CD8-positive, alpha-beta T cell (primary cell): ENCODE measurements at places on chromosomes 2 and 18.

DNA sequence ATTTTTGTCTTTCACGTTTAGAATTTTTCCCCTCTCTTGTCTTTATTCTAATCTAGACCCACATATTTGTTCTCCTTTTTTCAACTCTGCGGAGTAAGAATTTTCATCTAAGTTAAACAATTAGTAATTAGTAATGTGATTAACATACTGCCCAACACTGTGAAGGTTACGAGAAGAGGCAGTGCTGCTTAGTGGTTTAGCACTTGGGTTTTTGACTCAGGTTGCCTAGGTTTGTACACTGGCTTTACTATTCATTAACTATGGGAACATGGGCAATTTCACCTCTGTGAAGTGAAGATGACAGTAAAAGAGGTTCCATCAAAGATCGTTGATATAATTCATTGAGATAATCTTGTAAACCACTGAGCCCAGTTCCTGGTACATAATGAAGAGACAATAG is 82.2 kb upstream of the PNPT1 start:
- no peak for DNase-seq

- DNase-seq = no peak
Observed at GRCh38 chr2:240591784-240592183, 5.2 kb downstream of the CAPN10 start.

DNA sequence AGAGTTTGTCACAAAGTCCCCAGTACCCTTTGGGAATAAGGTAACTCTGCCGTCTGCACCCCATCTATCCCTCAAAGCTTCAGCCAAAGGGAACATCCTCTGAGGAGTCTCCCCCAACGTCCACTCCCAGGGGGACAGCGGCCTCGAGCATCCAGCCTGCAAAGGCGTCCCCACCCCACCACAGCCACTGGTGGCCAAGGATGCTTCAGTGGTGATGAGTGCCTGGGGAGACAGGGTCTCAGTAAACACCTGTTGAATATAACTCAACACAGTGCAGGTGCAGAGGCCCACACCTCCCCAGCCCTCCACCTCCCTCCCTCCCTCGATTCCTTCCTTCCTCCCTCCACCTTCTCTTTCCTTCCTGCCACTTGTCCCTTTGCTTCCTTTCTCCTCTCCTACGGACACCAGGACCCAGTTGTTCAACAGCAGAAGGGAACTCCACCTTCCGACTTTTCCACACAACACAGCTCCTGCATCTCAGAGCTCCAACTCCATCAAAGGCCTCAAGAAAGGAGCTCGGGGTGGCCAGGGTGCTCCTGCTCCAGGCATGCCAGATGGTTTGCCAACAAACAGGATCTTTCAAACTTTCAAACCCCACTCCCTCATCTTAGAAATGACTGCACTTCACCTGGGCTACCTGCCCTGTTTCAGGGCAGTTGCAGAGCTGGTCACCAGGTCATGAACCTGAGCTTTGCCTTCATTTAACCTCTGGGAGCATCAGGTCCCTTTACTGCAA is 87.8 kb upstream of the SNTG2 start:
- no peak for DNase-seq

DNA sequence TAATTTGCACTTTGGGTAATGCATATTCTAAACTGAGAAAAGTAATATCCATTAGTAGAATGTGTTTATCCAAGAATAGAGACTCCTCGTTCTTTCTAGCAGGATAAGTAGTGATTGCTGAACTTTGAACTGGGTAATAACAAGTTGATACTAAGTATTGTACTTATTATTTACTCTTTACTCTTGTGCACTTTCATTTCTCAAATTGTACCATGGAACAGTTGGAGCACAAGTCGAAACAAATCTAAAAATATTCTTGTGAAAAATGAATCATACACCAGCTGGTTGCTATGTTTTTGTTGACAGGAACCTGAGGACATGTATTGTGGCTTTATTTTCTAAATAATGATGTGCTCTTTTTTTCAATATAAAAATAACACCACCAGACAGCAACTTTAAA is 111.9 kb downstream of the RGPD3 start:
- no peak for DNase-seq

DNA sequence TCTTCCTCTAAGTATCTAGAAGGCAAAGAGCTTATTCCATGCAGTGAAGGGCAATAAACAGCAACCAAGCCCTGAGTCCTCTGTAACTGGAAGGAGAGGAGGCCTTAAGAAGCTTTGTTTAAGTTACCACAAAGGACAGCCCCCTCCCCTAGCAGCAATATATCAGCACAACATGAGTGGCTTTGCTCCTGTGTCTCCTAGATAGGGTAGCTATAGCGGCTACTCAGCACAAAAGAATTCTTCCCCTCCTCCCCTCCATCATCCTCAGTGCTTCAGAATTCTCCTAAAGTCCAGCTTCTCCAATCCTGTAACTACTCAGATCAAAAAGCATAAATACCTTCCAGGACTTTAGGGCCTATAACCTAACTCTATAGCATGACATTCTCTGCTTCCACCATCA is 16.5 kb downstream of the SUMO1 start:
- DNase-seq = no peak

- DNase-seq = no peak
Observed at GRCh38 chr2:176078541-176079284, 5.0 kb downstream of the EVX2 start.

GRCh38 chr2:88606371-88607030 is 20.8 kb downstream of the EIF2AK3 start:
- DNase-seq = no peak

DNA sequence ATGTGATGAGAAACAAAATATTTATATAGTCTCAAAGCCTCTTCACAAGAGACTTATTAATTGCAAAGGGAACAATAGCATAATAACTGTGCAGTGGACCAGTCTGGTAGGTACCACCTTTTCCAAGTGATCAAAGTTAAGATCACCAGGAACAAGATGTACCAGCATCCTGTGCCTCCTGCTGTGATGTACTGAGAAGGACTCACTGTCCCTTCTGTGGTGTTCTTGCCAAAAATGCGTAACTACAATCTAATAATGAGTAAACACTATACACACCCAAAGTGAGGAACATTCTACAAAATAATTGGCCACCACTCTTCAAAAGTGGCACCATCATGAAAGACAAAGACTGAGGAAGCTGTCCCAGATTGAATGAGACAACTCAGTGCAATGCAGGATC is 14.5 kb downstream of the GNLY start:
- no peak for DNase-seq

- DNase-seq = no peak
Observed at GRCh38 chr2:202762556-202762955, 109.0 kb downstream of the ICA1L start.

GRCh38 chr18:77197073-77197472 is 52.6 kb upstream of the GALR1 start:
- DNase-seq = no peak

GRCh38 chr2:58852905-58853304 is 611.8 kb upstream of the FANCL start:
- DNase-seq = no peak

- DNase-seq = no peak
Observed at GRCh38 chr2:79971807-79972206, 332.7 kb downstream of the LRRTM1 start.

GRCh38 chr2:119234021-119235019 is 10.7 kb downstream of the STEAP3 start:
- DNase-seq = no peak

GRCh38 chr2:10216677-10217488 is 85.8 kb upstream of the HPCAL1 start:
- no peak for DNase-seq

- no peak for DNase-seq
Observed at GRCh38 chr2:182426082-182426917, 536 bp downstream of the PDE1A start.

DNA sequence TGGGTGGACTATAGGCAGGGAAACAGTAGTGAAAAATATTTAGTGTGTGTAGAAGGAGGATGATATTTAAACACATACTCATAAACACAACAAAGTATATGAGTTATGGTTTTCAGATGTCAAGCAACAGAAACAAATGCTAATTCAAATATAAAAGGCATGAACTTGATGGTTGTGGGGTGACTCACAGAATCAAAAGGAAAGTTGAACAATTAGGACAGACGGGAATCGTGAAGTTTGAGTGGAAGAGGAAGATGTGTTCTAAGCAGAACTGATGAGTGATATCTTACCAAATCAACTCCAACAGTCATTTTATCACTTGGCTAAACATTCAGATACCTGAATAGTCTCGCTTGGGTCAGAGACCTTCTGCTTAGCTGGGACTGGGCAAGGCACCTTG is 53.6 kb upstream of the ITGA6 start:
- DNase-seq = no peak

GRCh38 chr18:69951182-69951581 is 3.5 kb upstream of the CD226 start:
- no peak for DNase-seq

- no peak for DNase-seq
Observed at GRCh38 chr2:226660526-226660925, 139.1 kb downstream of the IRS1 start.

DNA sequence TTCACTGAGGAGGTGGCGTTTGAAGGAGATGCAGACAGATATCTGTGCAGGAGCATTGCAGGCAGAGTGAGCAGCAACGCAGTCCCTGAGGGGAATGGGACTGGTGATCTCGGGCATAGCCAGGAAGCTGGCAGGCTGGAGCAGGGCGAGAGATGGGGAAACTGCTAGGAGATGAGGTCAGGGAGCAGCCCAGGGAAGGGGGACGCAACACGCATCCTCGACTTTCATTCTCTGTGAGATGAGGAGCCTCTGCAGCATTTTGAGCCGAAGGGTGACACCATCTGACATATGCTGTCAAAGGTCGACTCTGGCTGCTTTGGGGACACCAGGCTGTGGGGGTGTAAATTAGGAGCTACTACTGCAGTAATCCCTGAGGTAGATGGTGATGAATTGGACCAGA is 4.3 kb upstream of the CHRNA1 start:
- DNase-seq = no peak

DNA sequence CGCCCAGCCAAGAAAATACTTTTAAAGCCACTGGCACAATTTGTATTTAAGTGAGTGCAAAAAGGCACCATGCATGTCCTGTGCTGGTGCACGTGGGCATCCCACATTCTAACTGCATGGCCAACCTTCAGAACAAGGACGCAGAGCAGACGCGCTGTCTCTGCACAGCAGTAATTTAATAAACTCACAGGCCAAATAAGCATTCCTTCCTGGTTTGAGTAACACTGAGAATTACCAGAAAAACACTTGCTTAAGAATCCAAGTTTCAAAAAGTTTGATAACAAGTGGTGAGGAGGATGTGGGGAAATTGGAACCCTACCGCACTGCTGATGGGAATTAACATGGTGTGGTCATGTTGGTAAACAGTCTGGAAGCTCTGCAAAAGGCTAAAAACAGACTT is 38.7 kb downstream of the RPL31 start:
- no peak for DNase-seq

DNA sequence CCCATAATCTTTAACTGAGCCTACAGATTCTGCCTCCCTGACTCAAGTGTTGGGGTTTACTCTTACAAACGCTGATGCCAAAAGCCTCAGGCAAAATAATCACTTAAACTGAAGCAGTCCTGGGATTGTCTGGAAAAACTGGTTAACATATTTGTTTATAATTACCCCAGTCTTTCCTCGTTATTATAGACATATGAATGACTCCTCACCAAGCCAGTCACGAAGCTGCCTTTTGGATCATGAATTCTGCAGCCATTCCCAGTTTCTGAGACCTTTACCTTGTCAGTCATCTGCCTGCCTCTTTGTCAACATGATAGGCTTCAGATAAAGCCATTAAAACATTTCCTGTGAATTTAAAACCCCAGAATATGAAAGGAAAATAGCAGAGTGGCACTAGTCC is 46.4 kb downstream of the MREG start:
- no peak for DNase-seq

DNA sequence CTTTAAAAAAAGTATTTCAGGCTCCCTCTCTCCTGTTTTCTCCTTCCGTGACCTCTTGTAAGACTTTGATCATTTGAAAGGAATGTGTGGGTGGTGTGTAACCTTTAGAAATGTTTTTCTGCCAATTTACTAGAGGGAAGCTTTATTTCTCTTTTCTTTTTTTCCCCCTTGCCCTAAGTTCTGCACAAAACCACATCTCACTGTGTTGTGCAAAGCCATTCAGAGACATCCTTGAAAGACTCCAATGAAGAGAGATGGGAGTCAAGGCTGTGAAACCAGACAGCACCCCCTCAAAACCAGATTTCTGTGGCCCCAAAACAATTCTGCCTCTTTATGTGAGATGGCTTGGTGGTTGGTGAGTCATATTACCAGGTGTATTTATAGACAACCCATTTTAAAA is 184.6 kb upstream of the ERBB4 start:
- DNase-seq = no peak

DNA sequence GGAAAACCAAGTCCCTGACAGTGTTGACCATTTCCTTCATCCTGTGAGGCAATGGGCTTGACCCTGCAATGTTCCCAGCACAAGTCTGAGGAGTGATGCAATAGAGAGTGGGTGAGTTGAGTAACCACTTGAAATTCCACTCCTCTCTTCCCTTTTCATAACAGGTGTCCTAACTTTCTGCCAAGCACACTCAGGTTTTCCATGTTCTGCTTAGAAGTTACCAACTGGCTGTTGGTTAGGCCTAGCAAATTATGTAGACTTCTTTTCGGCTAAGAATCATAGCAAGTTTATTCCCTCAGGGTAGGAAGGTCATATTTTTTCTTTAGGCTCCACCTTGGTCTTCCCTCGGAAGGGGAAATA is 11.5 kb downstream of the GNLY start:
- no peak for DNase-seq

DNA sequence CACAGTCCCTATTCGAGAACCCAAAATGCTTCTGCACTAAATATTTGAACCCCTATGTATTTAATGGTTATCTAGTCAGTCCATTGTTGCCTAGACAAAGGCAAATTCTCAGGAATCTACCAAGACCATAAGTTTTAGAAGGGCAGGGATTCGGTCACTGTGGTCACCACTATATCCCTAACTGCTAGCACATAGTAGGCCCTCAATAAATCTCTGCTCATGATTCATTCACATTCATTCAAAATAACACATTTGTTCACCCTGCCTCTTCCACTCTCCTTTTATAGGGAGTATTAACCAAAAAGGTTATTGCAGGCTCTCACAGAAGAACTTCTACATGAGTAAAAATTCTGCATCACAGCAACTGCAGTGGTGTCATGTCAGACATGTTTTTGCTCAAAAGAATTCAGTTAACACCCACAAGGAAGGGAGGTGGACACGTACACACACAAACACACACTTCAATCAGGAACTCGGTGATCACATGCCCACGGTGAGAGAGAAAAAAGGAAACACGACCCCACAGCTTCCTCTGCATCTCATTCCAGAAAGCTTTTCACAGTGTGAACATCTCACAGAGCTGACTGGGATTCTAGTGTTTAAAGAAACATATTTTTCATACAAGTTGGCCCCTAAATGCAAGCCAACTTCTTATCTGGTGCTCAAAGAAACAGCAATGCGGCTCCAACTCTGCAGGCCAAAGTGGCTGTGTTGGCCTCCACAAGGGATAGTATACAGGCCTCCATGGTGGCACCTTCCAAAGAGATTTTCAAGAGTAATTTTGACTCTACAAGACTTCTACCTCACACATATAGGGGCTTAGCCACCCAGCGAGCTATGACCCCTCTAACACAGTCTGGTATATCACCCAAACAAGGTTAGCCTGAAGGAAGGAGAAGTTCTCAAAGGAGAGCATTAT is 98.0 kb downstream of the ANKRD44 start:
- peak; percentile 46 for DNase-seq
